GM04504 (cell line): ENCODE measurements at places on chromosomes 13 and 19.

- DNase-seq = peak; percentile 86
These were observed 455 bp downstream of the TPT1 start for GRCh38 chr13:45340422-45341033.

GRCh38 chr19:50567882-50568727, at the start of gene LRRC4B:
Gene LRRC4B (minus strand): TSS chr19:50568435. CDS start chr19:50548838, 19,597 bp downstream.
- no peak for DNase-seq

GRCh38 chr19:8196271-8196927, 12.8 kb upstream of the CERS4 start:
- no peak for DNase-seq

- no peak for DNase-seq
These were observed 680.1 kb downstream of the DIAPH3 start for GRCh38 chr13:59483501-59484145.

GRCh38 chr19:49823472-49823871, 5.4 kb downstream of the MED25 start:
- no peak for DNase-seq

- no peak for DNase-seq
These were observed 358.9 kb downstream of the ITGBL1 start for GRCh38 chr13:101811284-101811839.

- no peak for DNase-seq
These were observed 169.6 kb downstream of the LACC1 start for GRCh38 chr13:44049081-44049945.

GRCh38 chr13:49499889-49500660, 4.3 kb downstream of the PHF11 start:
- peak; percentile 36 for DNase-seq

GRCh38 chr19:45511074-45511473, 3.8 kb downstream of the VASP start:
- no peak for DNase-seq

GRCh38 chr13:37023871-37024270, 23.3 kb downstream of the EXOSC8 start:
- peak; percentile 19 for DNase-seq

DNA sequence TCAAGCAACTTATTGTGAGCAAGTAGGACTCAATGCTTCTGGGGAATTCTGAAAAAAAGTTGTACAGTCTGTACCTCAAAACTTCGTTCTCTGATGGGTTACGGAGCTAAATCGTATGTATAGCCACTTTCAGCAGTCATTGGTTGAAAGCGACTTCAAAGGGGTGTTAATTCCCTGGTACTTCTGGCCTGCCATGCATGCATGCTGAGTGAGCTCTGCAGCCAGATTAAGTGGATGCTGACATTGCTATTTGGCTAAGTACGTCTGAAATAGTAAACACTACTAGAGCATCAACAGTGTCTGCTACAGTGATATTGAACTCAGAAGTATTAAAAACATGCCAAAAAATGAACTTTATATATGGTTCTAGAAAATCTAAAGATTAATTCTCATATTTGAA, 1183.1 kb upstream of the PCDH20 start:
- DNase-seq = no peak

DNA sequence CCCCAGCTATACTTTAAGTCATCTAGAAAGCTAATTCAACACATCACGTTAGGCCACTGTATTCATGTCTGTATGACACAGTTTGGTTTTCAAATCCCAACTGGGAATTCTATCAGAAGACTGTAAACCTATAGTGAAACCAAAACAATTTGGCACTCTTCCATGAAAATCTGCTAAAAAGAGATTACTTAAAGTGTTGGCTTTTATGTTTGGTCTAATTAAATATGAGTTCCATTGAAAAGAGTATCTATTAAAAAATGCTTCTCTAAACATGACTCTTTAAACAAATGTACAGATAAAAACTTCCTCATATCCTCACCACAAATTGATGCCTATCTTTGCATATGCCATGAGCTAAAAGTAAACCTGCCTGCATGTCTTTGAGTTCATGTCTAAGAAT, 25.4 kb downstream of the PCDH9 start:
- DNase-seq = no peak

DNA sequence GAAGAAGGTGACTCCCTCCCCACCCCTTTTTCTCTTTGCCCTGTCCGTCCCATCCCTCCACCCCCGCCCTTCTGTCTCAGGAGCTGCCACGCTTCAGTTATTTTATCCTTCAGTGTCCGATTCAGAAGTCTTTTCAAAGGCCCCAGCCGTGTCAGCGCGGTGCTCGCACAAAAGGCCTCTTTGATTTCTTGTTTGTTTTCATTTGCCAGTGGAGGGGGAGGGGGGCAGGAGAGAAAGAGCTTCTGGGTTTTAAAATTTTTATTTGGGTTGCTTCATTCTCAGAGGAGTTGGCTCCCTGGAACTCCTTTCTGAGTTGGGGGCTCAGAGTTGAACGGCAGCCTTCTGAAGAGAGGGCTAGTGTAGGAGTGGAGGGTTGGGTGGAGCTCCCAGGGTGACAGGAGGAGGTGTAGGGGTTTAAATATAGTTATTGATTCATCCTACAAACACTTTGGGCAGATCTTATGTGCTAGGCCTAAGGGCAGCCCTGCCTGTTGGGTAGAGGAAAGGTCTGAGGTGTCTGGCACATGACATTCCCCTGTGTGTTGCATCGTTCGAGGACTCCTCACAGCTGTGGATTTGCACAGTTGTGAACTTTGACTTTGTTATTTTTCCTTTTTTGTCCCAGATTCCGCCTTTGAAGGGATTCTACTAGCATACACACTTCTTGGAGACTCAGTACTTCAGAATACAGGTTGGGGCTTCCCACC, 36.8 kb downstream of the NFIX start:
- DNase-seq = no peak

DNA sequence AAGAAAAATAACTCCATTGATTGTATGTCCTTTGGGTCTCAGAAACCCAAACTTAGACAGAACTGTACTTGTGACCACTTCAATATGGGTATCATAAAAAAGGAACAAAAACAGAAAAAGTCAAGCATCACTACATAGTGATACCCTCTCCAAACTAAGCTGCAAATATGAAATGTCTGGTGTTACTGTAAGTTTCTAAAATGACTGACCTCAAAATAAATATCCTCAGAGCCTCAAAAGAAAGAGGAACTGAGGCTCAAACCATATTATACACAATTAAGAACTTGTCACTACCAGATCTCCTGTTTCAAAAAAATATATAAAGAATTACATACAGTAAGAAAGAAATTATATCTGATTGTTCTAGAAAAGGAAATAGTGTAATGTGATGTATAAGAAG, 787.9 kb upstream of the KLHL1 start:
- DNase-seq = no peak

GRCh38 chr19:49427855-49428546, 2.8 kb downstream of the GFY start:
- no peak for DNase-seq

DNA sequence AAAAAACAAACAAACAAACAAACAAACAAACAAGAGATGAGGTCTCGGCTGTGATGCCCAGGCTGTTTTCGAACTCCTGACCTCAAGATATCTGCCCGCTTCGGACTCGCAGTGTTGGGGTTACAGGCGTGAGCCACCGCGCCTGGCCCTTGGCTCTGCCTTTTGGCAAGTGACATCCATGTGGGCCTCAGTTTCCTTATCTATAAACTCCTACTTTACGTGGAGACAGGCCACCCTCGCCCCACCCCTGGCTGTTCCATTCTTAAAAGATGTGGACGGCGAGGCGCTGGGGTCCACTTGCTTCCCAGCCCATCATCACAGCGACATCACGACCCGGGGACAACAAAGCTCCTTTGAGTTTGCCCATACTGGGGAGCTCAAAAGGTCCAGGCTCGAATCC, 1.7 kb downstream of the TSSK6 start:
- DNase-seq = no peak

- no peak for DNase-seq
These were observed 15.4 kb downstream of the CARS2 start for GRCh38 chr13:110690516-110690915.

- no peak for DNase-seq
These were observed 103.1 kb upstream of the UBL3 start for GRCh38 chr13:29953542-29953941.

- DNase-seq = no peak
These were observed 1.7 kb downstream of the SLAIN1 start for GRCh38 chr13:77699059-77699680.

- DNase-seq = peak; percentile 78
These were observed 16.4 kb upstream of the ALOX5AP start for GRCh38 chr13:30718661-30719524.

GRCh38 chr13:113907635-113908617, 44.0 kb upstream of the GAS6 start:
- DNase-seq = no peak

- no peak for DNase-seq
These were observed 9.7 kb downstream of the INAFM1 start for GRCh38 chr19:47284324-47284899.

DNA sequence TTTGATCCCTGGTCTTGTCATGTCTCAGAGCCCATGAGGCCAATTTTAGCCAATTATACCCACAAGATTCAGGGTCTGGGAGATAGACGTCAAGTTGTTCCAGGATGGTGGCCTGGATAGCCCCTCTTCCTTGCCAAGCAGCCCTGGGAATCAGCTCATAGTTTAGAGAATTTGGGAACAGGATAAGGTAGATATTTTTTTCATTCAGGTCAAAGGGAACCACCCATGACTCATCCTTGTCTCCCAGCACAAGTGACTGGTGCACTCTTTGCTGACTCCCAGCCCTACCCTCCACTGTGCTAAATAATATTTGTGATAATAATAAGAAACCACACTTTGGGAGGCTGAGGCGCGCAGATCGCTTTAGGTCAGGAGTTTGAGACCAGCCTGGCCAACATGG, 17.1 kb upstream of the S1PR4 start:
- no peak for DNase-seq

- DNase-seq = no peak
These were observed 80.4 kb downstream of the INSR start for GRCh38 chr19:7213628-7214323.

DNA sequence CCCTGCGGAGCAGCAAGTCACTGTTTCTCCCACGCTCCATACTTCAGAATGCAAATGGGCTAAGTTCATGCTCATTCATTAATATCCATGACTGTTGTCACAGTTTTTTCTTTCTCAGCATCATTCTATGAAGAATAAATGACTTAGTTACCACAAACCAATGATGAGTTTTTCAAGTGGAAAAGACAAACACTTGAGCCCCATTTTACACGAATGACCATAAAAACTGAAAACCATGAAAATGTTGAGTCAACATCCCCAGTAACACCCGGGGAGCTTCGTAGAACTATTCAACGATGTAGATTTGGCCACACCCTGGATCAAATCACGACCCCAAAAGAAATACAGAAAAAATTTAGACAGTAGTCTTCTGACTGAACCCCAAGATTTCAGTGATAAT, 99.8 kb upstream of the GJB6 start:
- no peak for DNase-seq

- no peak for DNase-seq
These were observed 19.3 kb downstream of the SLC25A30 start for GRCh38 chr13:45398877-45399276.
